ENCODE measurements at places on chromosomes 7 and 10.
A peak's percentile ranks its signal among the peaks of the same experiment; 100 is the strongest.

DNA sequence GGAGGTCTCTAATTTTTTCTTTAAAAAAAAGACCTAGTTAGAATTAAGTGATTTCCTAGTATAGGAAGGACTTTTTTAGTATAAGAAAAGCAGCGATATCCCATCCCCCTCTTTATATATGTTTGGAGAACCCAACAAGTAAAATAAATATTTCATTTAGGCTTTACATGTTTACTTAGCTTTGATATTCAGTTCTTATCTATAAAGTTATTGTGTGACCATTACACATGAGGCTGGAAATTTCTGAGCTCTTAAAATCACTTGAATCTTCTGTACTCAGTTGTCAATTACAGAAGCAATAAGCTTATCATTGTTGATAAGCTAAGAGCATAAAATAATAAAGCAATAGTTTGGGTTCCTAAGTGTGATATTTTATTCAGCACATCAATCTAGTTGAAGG, 89.7 kb downstream of the AASS start:
- no peak for DNase-seq

GRCh38 chr10:132387764-132388210, 9.2 kb upstream of the PWWP2B start:
- DNase-seq = peak; percentile 86

DNA sequence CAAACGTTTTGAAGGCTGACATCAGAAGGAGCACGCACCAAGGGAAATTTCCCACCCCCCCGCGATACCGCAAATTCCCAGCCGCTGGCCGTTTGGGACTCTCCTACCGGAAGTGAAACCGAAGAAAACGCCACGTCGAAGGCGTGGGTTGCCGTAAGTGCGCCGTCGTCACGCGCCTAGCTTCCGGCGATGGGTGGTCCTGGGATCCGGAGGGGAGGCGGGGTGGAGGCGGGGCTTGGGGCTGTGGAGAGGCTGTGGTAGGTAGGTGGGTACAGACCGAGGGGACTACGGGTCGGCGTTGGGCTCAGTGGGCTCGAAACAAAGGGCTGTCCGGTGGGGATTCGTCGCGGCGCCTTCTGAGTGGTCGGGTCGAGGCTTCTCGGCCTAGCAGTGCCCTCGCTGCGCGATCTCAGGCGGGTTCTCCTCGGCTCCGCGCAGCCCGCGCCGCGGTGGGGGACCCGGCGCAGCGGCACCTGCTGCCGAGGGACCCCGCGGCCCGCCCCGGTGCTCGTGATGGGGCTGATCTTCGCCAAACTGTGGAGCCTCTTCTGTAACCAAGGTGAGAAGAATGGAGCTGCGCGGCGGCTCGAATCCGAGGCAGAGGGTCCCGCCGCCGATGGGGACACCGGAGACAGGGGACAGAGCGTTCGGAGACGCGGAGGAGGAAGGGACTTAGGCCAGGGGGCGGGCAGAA, at the start of gene ARL5B:
ARL5B (plus strand) TSS at position 307 of the 694 bp plus-strand sequence; CDS start at position 514, 207 bp downstream.
- peak; percentile 90 for DNase-seq

- no peak for DNase-seq
Observed at GRCh38 chr10:105807935-105808587, 1167.0 kb downstream of the SORCS3 start.

GRCh38 chr7:151424799-151425198, 15.0 kb upstream of the WDR86 start:
- DNase-seq = no peak

Data from effector memory CD8-positive, alpha-beta T cell (primary cell).